ENCODE measurements at places on chromosomes 16 and 17.
A peak's percentile ranks its signal among the peaks of the same experiment; 100 is the strongest.

DNA sequence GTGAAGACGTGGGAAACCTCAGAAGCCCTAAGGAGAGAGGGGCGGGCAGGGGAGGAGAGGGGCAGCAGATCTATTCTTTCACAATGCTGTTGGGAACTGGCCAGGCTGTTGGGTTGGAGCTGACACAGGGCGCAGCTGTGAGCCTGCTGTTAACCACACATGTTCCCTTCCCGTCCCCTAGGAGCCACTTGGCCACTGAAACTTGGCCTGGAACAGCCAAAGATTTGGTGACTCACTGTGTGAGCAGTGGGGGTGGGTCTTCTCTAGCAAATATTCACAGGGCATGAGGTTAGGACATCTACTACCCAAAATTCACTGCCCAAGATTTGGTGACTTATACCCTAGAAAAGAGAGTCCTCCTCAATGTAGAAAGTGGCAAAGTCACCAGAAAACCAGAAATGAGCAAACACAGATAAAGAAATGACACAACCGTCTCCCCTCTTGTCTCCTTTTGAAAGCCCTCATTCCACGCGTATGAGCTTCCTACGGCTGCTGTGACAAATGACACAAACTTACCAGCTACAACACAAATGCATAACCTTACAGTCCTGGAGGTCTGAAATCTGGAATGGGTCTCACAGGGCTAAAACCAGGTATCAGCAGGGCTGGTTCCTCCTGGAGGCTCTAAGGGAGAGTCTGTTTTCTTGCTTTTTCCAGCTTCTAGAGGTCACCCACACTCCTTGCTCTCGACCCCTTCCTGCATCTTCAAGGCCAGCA lies 6.3 kb downstream of the TBC1D16 start:
- DNase-seq, result peak; percentile 90

DNA sequence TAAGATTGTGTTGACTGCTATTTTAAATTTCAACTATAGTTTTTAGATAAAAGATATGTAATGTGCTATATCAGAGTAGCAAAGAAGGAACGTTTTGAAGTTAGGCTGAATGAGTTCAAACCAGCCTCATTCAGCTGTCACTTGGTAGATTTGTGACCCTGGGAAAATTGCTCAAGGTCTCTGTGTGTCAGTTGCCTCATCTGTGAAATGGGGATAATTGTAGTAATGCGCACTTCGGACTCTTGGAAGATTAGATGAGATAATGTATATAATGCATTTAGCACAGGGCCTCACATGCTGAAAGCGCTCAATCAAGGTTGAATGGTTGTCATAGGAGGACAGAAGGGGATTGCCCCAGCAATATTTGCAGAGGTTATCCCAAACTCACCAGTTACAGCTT lies 4.7 kb downstream of the BMERB1 start:
- DNase-seq, result no peak

DNA sequence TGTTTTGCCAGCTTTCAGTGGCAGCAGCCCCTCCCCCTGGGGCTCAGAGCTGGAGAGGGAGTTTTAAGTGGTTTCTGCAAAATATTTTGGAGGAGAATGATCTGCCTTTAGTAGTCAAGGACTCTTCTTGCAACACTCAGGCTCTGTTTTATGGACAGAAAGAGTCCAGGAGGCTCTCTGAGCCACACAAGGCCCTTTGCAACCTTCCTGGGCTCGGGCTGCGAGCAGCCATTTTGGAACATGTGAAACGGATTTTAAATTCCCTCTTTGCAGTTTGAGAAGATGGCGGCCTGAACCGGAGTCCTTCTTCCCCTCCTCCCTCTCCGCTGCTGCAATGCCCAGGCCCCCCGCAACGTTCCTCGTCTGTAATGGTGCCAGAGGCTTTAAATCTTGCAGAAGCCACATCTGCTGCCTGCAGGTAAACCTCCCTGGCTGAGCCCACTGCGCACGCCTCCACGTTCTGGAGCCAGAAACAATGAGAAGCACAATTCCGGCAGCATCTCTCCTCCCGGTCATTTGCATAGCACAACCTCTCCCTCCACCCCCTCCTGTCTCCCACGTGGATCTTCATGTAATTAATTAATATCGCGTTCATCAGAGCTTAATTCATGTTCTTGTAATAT lies 386.1 kb downstream of the SEC14L1 start:
- no peak for DNase-seq

- no peak for DNase-seq
These were observed 3.5 kb upstream of the SPPL2C start for GRCh38 chr17:45841186-45841585.

- peak; percentile 61 for DNase-seq
These were observed 1.7 kb upstream of the ANKRD13B start for GRCh38 chr17:29591146-29591736.

DNA sequence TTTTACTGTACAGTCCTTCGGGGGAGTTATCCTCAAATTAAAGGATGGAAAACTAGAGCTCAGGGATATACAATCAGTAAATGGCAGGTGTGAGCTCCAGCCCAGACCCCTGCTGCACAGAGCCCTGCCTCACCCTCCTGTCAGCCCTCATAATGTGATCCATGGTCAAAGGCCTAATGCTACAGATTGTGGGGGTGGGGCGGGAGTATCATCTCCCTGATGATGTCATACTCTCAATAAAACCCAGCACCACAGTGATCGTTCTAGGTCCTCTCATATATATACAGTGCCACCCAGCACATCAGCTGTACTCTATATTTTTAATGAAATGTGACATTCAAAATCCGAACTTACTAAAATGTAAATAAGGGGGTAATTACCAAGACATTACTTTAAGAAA lies 61.5 kb downstream of the SLC39A11 start:
- DNase-seq, result no peak

Measured in cardiac fibroblast (primary cell).